NCI-H1436 (cell line): ENCODE measurements at places on chromosomes 4 and X.
A peak's percentile ranks its signal among the peaks of the same experiment; 100 is the strongest.

DNA sequence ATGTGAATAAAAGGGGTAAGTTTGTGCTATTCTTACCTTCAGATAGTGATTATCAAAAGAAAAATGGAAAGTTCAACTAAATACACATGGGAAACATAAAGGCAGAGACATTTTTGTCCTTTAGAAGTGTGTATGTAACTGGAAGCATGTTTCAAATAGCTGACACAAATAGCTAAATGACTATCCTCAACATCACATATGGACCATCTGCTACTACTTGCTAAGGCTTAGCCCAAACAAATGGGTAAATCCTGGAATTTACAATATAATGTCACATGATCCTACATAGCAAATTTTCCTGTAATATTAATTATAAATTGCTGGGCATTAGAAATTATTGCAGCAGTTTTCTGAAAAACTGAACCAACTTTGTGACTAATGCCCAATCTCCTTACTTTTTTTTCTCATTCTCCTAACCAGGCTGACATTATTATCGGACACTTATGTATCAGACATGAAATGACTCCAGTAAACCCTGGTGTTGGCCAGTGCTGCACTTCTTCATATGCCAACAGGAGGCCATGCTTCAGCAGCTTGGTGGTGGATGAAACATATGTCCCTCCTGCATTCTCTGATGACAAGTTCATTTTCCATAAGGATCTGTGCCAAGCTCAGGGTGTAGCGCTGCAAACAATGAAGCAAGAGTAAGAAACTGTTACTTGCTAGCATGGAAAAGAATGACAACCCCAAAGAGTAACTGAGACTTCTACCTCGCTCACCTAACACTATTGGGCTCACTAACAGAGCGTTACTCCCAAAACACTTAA, 16.1 kb downstream of the AFP start:
- no peak for DNase-seq

GRCh38 chr4:89878611-89879010, 16.0 kb upstream of the MMRN1 start:
- DNase-seq, result no peak

DNA sequence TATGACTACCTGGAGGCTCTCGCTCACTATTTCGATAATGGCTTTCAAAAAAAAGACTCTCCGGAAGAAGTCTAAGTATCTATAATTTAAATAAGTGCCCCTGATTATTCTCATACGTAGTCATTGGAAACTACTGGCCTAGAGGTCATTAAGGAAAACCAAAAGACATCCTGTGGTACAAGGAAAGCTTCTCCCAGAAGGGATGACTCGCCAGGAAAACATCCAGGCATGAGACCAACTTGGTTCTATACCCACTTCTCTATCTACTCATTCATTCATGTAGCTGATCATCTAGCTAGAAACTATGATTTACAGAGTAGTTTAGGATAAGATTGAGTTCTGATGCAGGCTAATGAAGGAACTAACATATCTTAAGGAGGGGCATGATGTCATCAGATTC, 37.7 kb downstream of the SOX3 start:
- no peak for DNase-seq

DNA sequence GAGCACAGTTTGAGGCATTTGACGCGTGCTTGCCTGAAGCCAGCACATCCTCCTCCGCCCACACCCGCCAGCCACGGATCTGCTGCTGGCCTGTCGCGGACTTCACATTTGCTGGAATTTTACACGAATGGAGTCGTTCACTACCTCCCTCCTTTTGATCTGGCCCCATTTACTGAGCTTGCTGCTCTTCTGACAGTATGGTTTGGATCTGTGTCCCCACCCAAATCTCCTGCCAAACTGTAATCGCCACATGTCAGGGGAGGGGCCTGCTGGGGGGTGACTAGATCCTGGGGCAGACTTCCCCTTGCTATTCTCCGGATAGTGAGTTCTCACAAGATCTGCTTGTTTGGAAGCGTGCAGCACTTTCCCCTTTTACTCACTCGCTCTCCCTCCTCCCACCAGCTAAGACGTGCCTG, 19.9 kb upstream of the CPLX1 start:
- DNase-seq, result no peak

- no peak for DNase-seq
These were observed 136.6 kb upstream of the SPRY1 start for GRCh38 chr4:123259676-123260646.

- DNase-seq, result no peak
These were observed 38.1 kb downstream of the SLC2A9 start for GRCh38 chr4:9983211-9983610.

- peak; percentile 52 for DNase-seq
These were observed 164.7 kb downstream of the SOWAHB start for GRCh38 chr4:76733068-76733771.

GRCh38 chr4:142637614-142638013, 208.5 kb downstream of the INPP4B start:
- no peak for DNase-seq

DNA sequence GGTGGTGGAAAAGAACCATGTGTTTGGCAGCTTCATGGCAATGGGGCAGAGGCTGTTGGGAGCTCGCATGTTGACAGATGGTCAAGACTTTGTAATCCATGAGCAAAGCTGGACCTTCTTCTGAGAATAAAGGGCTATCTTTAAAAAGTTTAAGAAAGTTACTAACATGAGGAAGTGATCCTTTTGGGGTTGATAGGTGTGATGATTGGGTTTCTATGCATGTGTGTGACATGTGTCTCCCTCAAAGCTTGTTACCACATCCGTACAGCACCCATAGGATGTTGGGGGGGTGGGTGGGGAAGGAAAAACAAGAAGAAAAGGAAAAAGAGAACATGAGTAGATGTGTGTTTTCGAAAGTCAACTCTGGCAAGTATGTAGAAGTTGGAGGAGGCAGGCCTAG, 123.0 kb upstream of the TLR3 start:
- no peak for DNase-seq

GRCh38 chrX:154374313-154375155, at the start of gene FLNA:
TSS of gene FLNA (minus strand) at chrX:154374634. CDS start at chrX:154371245, 3,389 bp downstream.
- no peak for DNase-seq

- DNase-seq, result no peak
These were observed 93.6 kb downstream of the ATXN3L start for GRCh38 chrX:13226214-13226613.

- no peak for DNase-seq
These were observed 365.3 kb downstream of the MAPK10 start for GRCh38 chr4:85994576-85994975.

- DNase-seq, result no peak
These were observed 54.5 kb upstream of the BCOR start for GRCh38 chrX:40152173-40152711.

DNA sequence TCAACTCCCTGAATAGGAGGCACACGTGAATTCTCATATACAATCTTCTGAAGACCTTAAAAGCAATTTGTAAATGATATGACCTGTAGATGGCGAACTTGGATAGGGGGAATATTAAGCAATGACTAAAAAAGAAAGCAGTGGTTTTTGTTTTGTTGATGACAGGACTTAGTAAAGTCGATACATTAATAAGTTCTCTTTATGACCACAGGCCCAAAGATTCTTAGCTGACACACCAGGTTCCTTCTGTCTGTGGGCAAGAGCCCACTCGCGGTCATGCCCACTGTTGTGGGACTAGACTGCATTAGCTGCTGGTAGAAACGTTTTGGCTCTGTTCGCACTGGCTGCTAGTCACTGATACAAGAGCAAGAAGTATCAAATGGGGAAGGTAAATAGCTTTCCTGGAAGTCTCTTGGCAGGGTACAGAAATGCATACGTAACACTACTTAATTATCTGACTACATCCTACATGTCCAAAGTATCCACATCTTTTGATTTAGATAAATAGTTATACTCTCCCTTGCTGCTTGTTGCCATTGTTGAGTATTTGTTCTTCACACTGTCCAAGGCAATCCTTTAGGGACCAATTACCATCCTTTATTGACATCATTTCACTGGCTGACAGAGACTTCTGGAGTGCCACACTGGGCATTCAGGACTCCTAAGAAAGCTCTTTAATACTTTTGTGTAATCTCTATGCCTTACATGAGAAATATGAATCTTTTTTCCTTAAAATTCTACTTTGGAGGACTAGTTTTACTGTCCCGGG, 31.0 kb downstream of the ALPK1 start:
- peak; percentile 67 for DNase-seq

GRCh38 chr4:97496298-97496873, 646.9 kb downstream of the STPG2 start:
- DNase-seq, result no peak

GRCh38 chr4:87734084-87734483, 65.3 kb upstream of the IBSP start:
- DNase-seq, result no peak

DNA sequence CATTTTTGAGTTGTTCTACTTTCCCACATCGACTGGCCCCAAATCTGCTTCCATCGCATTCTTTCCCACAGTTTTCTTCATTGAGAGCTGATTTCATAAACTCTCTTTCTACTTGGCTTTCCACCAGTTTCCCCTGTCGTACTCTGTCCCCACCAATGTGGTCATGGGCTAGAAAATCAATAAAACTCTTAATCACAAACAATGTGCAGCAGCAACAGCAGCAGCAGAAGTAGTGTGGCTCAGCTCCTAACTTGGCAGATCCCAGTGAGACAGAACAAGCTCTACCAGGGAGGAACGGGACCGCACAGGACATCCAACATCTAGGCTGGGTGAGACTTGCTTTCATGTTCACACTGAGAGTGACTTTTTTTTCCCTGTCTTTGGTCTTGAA, 3.1 kb upstream of the SETD7 start:
- no peak for DNase-seq

DNA sequence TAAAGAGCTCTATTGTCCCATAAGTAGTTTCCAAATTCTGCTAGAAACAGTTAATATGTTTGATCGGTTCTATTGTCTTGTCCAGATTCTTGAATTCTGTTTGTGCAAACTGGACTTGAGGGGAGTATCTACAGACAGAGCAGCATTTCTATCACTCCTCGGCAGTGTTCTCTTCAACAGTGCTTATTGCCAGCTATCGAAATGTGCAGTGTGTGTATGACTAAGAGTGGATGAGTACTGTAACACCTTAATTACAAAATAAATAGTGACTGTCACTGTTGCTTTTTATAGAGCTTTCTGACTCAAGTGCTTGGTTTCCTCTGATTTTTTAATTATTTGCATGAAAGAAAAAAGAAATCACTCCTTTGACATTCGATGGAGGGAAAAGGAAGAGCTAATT, 274.6 kb downstream of the RPA4 start:
- peak; percentile 18 for DNase-seq

GRCh38 chr4:87270825-87271224, 50.4 kb upstream of the KLHL8 start:
- DNase-seq, result no peak
